Colonic mucosa (tissue), 4 donors: ENCODE measurements at places on chromosomes 6 and 20.

DNA sequence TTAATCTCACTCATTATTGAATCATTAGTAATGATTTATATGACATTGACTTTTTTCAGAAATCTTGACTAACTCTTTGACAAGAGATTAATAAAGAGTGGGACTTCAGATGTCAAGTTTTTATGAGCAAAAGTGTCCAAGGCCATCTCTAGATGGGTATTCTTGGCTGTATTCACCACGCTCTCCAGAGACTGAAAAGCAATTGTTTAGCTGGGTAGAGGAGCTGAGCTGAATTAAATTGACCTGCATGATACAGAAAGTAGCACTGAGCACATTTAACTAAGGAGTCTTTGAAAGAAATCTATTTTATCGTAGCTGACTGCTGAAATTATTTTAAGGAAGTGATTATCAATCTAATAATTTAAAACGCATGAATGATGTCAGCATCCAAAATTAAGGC lies 89.4 kb downstream of the LINC00237 start:
- DNase-seq: no peak

DNA sequence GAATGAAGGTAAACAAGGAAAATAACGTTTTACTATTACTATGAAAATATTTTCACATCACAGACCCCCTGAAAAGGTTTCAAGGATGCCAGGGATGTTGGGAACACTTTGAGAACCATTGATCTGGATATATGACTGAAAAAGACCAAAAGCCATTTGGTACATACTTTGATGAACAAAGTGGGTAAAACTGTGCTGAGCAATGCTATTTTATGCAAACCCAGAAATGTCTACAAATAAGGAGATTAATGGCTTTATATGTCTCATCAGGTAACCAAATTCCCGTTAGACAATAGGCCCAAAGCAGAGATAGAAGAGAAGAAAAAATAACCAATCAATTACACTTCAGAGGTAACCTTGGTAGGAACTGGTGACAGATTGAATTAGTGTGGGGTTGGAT lies 101.4 kb upstream of the CNKSR3 start:
- no peak for DNase-seq

GRCh38 chr6:150238336-150238741 lies 95.5 kb downstream of the PPP1R14C start:
- peak; percentile 28 for DNase-seq

- no peak for DNase-seq
Observed at GRCh38 chr6:42383421-42384205, 68.1 kb downstream of the TRERF1 start.

DNA sequence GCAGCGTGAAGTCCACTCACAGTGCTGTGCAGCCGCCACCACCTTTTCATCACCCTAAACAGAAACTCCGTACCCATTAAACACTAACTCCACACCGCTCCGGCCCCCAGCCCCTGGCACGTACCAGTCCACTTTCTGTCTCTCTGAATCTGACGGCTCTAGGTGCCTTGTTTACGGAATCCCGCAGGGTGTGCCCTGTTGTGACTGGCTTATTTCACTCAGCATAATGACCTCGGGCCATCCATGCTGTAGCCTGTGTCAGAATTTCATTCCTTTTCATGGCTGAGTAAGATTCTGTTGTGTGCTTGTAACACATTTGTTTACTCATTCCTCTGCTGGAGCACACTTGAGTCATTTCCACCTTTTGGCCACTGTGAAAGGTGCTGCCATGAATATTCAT lies 18.0 kb downstream of the TCFL5 start:
- DNase-seq: no peak

DNA sequence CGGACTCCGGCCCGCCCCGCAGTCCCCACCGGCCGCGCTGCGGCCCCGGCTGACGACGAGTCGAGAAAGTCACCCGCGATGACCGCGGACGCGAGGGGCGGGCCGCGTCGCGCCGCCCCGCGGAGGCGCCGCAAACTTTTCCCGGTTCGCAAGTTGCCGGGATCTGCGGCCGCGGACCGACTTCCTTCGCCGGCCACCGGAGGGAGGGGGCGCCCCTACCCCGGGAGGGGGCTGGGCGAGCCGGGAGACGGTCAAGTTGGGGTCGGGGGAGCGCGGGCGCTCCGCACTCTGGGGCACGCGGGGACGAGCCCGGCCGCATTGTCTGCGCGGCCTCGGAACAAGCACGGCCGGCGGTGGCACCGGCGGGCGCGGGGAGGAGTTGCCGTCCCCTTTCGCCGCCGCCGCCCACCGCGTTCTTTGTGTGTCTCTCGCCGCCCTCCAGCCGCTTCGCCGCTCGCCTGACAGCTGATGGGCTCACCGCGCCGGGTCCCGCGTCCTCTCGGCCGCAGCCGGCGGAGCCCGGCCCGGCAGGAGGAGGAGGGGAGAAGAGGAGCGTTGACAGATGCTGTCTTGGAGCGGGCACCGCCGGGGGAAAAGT lies 131.6 kb downstream of the OGFRL1 start:
- peak; percentile 33 for DNase-seq

DNA sequence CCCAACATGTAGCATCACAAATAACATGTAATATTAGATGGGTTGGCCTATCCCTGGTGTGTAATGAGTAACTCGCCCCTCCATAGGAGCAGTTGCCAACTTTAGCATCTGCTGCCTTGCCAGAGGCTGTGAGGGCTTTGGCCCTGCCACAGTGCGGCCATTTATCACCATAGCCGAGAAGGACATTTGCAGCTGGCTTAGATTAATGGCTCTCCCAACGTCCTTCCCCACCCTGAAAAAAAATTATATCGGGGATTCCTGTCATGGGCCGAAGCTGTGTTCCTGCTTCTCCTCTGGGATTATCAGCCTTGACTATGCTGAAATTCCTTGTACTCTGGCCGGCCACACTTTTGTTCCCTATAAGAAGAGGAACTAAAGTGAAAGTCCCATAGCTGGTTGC lies 7.6 kb upstream of the ADIG start:
- no peak for DNase-seq

DNA sequence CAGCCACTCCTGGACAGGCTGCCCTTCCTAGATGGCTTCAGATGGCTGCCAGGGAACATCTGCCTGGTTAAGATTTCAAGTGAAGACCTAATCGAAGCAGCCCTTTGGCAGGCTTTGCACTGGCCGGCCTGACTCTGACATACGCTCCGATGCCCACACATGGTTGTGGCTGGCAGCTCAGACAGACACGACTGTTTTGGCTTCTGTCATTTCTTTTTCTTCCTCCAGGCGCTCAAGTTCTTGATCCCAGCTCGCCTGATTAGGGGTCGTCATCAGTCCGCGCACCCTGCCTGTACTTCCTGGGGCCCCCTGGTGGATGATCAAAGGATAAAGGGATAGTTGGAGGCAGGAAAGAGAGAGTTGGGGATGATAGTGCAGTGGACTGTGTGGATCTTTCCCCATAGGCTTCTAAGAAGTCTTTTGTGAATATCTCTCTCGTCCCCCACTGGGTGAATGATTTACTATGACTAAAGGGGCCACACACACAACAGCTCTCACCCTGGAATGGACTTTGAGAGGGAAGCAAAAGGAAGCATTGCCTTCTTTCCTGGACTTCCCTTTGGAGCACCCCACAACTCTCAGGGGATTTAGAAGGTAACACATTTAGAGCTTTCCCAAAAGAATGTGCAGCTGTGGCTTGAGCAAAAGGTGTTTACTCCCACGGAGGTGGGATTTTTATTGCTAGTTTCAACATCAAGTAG lies 21.4 kb upstream of the TRAM2 start:
- DNase-seq: peak; percentile 52
